Activated T-helper 17 cell treated with anti-CD3 and anti-CD28 coated beads, Interleukin-2, amount 50 U/mL, for 72 hours (primary cell): ENCODE measurements at places on chromosomes 13 and 19.

DNA sequence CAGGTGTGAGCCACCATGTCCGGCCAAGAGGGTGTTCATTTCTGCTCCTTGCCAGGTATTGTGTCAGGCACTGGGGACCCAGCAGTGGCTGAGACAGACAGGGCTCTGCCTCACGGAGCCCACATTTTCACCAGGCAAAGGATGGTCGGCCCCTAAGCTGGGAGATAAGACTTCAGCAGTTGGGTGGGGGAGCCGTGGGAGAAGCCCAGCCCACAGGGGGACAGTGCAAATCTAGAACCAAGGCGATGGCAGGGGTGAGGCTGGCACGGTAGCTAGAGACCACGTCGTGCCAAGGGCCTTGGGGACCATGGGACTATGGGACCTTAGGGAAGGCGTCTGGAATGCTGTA is 8.3 kb downstream of the LSR start:
- no peak for ATAC-seq

GRCh38 chr13:50485979-50486935 is 357.2 kb downstream of the DLEU7 start:
- no peak for ATAC-seq

- no peak for ATAC-seq
These were observed 265.0 kb downstream of the PCDH9 start for GRCh38 chr13:66965181-66965580.

GRCh38 chr13:93776936-93777335 is 550.3 kb downstream of the GPC6 start:
- ATAC-seq: no peak

DNA sequence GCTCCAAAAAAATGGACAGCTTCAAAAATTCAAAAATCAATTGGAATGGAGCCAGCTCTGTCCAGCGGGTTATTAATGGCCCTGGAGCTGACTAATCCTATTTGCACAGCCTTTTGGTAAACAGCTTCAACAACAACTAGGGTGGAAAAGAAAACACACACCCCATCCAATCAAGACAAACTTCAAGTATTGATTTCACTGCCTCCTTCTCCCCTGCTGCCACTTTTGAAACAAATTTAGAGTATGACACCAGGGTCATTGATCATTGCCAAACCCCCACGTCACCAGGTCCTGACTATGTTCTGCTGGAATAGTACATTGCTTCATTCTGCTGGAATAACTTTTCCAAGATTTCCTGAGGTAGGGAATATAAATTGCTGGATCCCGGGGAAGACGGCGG is 56.8 kb upstream of the GTF3A start:
- ATAC-seq: no peak

GRCh38 chr19:11475861-11476260 is 5.0 kb downstream of the ELAVL3 start:
- no peak for ATAC-seq

DNA sequence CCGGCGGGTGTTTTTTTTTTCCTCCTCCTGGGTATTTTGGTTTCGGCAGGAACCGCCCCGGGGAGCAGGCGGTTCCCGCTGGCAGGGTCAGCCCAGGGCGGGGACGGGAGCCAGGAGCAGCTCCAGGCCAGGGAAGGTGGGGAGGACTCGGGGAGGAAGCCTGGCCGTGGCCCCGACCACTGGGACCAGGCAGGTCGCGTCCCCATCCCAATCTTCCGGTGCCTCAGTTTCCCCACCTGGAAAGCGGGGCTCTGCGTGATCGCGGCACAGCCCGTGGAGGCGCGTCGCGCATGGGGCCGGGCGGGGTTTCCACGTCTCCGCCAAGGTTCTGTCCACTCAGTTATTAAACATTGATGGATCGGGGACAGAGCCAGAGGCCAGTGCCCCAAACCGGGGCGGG is 34.8 kb downstream of the IL12RB1 start:
- ATAC-seq: no peak

GRCh38 chr19:16085115-16085514 is 8.8 kb downstream of the TPM4 start:
- ATAC-seq: peak; percentile 10

DNA sequence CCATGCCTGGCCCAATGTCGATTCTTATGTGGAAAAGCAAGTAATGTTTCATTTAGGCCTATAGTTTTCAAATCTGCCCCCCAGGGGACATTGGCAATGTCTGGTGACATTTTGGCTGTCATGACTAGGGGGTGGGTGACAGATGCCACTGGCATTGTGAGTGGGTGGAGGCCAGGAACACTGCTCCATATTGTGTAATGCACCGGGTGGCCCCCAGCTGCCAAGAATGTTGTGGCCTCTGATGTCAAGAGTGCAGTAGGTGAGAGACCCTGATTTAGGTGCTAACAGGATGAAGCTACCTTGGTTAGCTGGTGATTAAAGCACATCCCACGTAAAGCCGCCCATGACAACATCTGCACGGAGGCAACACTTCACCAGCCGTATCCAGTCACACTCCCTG is 10.8 kb downstream of the C19orf44 start:
- ATAC-seq: no peak

DNA sequence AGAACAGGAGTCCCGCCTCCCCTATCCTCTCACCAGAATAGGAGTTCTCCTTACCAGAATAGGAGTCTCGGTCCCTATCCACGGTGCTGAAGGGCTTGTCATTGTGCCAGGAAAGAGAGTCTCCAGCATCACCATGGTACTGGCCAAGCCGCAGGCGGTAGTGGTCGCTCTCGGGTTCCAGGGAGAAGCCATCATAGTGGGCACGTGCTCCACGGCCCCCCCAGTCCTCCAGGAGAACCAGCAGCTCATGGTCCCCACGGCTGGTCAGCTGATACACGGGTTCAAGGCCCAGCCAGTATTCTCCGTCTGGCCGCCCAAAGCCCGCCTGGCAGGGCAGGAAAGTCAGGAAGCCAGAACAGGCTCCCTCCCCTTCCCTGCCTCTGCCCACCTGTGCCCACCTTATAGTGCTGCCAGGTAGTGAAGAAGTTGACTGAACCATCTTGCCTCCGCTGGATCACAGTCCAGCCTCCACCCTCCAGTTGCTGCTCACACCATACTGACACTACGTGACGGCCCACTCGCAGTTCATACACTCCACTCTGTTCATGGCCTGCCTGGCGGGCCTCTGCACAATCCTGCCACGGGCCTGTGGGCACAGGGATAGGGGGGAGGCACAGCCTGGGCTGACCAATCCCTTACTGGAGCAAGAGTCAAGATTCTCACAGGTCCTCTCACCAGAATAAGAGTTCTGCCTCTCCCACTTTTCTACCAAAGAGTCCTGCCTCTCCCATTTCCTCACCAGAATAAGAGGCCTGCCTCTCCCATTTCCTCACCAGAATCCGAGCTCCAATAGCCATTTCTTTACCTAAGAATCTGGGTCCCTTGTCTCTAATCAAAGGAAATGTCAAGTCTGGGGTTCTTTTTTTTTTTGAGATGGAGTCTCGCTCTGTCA is 7.4 kb downstream of the SHFL start:
- ATAC-seq: no peak

GRCh38 chr13:86020351-86021002 is 221.3 kb upstream of the SLITRK6 start:
- ATAC-seq: no peak

GRCh38 chr13:110714797-110715394 is 1.4 kb downstream of the ING1 start:
- ATAC-seq: no peak

- ATAC-seq: no peak
These were observed 65.0 kb upstream of the ZNF835 start for GRCh38 chr19:56736571-56736970.

DNA sequence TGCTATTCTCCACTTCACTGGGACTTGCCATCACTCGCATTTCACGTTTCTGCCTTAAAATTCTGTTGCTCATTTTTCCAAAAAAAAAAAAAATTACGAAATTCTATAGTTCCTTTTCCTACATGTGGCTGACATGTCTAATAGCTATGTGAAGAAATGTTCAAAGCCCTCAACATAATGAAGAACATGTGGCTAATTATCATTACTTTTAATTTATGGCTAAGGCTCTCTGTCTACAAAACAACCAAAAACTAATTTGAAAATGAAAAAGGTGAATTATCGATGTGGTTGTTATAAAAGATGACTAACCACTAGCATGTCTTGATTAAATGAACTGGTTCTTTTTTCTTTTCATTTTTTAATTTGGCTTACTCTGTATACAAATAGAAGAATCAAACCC is 940.0 kb downstream of the EFNB2 start:
- no peak for ATAC-seq

GRCh38 chr19:45351401-45351952 is 10.9 kb downstream of the KLC3 start:
- ATAC-seq: no peak

DNA sequence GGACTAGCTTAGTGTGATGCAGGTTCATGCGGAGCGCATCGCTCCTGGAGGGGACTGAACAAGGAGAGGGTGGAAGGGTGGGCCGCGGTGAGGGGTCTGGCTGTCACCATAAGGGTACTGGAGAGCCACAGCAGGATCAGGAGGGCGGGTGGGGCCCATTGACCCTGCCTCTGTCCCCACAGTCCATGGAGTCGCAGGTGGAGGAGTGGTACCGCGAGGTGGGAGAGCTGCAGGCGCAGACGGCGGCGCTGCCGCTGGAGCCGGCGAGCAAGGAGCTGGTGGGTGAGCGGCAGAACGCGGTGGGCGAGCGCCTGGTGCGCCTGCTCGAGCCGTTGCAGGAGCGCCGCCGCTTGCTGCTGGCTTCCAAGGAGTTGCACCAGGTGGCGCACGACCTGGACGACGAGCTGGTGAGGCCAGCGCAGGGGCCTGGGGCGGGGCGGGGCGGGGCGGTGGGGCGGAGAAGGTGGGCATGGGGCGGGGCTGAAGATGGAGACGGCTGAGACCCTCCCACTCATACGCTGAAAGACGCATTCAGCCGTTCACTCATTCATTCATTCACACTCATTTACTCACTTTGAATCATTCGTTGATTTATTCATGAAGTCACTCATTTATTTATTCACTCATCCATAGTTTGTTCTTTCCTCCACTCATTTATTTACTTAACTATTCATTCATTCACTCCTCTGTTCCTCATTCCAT is 27.5 kb upstream of the SHKBP1 start:
- ATAC-seq: peak; percentile 89

GRCh38 chr13:29993716-29994488 is 143.5 kb upstream of the UBL3 start:
- ATAC-seq: no peak

GRCh38 chr13:39253774-39254173 is 215.5 kb downstream of the NHLRC3 start:
- ATAC-seq: no peak

GRCh38 chr13:97262058-97262457 is 39.9 kb downstream of the MBNL2 start:
- ATAC-seq: peak; percentile 64

DNA sequence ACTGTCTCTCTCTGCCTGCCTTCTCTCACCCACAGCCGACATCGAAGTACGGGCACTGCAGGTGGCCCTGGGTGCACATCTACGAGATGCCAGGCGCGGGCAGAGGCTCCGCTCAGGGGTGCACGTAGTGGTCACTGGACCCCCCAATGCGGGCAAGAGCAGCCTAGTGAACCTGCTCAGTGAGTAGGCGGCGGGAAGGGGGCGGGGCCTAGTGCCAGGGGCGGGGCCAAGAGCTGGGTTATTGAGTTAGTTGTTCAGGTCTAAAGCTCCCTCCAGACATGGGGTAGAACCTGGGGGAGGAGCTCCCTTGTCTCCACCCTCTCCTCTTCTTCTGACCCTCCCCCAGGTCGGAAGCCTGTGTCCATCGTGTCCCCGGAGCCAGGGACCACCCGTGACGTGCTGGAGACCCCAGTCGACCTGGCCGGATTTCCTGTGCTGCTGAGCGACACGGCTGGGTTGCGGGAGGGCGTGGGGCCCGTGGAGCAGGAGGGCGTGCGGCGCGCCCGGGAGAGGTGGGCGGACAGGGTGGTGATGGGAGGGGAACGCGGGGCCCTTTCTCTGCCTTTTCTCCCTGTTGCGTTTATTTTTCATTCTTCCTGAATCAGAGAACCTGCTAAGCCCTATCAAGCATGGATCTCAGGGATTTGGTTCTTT is 1.9 kb downstream of the GTPBP3 start:
- ATAC-seq: no peak

GRCh38 chr19:55255618-55256423 is 3.0 kb downstream of the PPP6R1 start:
- peak; percentile 48 for ATAC-seq

DNA sequence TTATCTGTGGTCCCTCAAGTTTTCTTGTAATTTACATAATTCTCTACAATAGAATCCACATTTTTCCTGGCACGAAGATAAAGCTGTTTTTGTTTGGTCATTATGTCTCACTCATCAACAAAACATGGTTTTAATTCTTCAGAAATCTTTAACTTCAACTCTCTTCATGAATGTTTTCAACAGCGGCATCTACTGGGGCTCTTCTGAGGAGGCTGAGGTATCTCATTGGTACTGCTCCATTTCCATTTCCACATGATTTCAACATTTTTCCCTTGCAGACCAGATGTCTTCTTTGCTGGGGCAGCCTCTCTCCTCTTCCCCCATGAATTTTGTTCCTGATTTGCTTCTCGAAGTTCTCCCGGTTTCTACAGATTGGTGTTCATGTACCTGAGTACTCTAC is 5.8 kb upstream of the KBTBD7 start:
- no peak for ATAC-seq

DNA sequence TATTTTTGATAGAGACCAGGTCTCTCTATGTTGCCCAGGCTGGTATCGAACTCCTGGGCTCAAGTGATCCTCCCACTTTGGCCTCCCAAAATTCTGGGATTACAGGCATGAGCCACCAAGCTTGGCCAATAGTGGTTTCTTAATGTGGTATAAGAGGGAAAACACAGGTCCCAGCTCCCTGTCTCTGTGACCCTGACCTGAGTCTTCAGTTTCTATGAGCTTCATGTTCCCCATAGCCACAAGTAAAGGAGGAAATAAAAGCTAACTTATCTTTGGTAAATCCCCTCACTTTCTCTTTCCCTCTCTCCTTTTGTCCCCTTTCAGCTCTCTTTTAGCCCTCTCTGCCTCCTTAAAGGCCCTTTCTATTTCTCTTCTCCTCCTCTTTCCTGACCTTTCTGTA is 50.3 kb downstream of the ABCC4 start:
- ATAC-seq: no peak

DNA sequence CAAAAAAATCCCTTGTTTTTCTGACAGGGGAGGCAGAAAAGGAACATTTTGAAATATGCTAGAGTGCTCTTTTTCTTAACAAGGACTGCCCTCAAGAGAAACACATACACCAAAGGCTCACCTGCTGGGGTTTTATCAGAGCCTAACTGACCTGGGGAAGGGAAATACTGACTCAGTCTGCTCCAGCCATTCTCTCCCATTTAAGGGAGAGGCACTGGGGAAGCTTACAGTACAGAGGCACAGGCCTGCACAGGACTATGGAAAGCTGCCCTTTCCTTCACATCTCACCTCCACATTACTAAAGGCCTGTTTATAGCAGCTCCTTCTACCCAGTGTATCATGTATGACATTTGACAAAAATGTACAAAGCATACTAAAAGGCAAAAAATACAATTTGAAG is 30.3 kb downstream of the TNFRSF19 start:
- no peak for ATAC-seq

- ATAC-seq: no peak
These were observed 7.8 kb downstream of the DHX34 start for GRCh38 chr19:47356900-47357299.
